ENCODE measurements at places on chromosomes 2 and 18.

- DNase-seq, result no peak
Observed at GRCh38 chr2:219120082-219120481, 40.5 kb downstream of the NHEJ1 start.

- peak; percentile 67 for DNase-seq
Observed at GRCh38 chr2:158457092-158457825, 507 bp downstream of the PKP4 start.

DNA sequence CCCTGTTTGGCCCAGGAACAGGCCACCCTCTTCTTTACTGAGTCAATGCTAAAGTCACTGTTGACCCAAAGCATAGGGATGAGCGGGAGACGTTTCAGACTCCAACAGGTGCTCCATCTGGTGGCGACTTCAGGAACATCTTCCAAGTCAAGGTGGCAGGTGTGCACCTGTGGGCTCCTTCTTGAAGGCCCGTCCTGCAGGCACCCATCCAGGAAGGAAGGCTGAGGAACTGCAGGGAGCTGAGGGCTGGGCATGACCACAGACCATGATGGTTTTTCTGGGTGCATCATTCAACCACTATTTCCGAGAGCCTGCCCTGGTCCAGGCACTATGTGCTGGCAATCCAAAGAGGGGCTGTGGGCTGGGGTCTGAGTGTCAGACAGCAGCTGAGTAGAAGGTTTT is 142.8 kb downstream of the NDUFA10 start:
- peak; percentile 84 for DNase-seq

DNA sequence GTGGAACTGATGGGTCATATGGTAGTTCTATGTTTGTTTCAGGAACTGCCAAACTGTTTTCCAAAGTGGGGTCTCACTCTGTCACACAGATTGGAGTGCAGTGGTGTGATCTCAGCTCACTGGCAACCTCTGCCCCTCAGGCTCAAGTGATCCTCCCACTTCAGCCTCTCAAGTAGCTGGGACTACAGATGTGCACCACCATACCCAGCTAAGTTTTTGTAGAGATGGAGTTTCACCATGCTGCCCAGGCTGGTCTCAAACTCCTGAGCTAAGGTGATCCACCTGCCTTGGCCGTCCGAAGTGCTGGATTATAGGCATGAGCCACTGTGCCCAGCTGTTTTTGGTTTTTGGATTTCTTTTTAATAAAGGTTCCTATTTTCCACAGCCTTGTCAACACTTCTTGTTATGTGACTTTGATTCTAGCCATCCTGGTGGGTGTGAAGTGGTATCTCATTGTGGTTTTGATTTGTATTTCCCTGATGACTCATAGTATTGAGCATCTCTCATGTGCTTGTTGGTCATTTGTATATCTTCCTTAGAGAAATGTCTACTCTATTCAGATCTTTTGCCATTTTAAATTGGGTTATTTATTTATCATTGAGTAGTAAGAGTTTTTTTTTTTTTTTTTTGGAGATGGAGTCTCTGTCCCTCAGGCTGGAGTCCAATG is 22.8 kb downstream of the NPC1 start:
- no peak for DNase-seq

- no peak for DNase-seq
Observed at GRCh38 chr18:44051026-44051425, 629.7 kb upstream of the SETBP1 start.

- DNase-seq, result peak; percentile 32
Observed at GRCh38 chr2:100524331-100524730, 38.5 kb upstream of the PDCL3 start.

GRCh38 chr2:183185534-183185933 is 61.3 kb downstream of the NUP35 start:
- no peak for DNase-seq

DNA sequence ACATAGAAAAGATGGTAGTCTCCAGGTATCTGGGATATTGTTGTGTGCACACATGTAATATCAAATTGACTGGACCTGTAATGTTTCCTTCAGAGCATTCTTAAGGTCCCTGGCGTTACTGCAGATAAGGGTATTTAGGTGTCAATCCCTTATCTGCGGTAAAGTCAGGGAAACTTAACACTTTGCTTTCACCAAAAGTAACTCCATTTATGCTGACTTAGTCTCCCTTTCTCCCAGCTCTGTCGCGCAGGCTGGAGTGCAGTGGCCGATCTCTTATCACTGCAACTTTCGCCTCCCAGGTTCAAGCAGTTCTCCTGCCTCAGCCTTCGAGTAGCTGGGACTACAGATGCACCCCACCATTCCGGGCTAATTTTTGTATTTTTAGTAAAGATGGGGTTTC is 1.8 kb downstream of the CNNM3 start:
- no peak for DNase-seq

DNA sequence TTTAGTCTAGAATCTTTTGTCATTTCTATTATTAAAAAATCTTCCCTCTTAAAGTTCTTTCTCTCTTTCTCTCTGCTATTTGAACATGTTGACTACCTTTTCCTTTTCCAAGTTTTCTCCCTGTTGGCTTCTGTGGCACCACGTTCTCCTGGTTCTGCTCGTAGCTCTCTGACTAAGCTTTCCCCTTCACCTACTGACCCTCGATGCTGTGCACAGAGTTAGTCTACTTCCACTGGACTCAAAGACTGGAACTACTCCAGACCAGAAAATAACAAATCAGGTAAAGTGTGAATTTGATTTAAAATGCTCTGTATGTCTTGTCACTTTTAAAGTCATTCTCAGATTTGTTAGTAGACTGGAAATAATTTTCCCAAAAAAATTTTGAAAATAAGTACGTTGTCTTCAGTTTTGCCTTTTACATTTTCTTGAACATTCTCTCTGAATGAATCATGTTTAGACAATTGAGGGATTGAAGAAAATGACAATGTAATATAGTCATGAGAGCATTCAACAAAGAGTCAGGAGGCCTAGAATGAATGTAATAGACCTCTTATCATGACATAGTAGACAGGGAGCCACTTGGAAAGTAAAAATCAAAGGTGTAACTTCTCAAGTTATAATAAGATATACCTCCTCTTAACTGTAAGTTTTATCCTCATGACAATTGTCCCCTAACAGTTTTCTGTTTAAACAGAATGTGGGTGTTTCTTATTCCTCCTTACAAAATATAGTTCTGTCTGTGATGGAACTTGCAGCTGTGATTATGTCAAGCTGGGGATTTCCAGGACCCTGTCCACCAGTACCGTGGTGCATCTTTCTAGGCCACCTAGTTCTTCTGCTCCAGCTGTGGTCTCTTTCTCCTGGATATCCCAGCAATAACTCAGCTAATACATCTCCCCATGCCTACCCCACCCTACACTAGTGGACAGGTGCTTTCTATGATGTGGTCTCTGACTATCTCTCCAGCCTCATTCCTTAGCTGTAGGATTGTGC is 25.5 kb downstream of the ITPRID2 start:
- DNase-seq, result peak; percentile 50

- DNase-seq, result no peak
Observed at GRCh38 chr18:13452388-13452811, 233.8 kb downstream of the LDLRAD4 start.

GRCh38 chr2:30823452-30823851 is 16.2 kb upstream of the CAPN13 start:
- DNase-seq, result no peak

- no peak for DNase-seq
Observed at GRCh38 chr18:52903857-52904256, 563.9 kb downstream of the DCC start.

- no peak for DNase-seq
Observed at GRCh38 chr2:159808032-159808425, 10.0 kb upstream of the CD302 start.

GRCh38 chr2:120510751-120511395 is 164.9 kb downstream of the INHBB start:
- DNase-seq, result no peak

GRCh38 chr2:208830203-208830602 is 423.6 kb downstream of the PTH2R start:
- DNase-seq, result no peak

DNA sequence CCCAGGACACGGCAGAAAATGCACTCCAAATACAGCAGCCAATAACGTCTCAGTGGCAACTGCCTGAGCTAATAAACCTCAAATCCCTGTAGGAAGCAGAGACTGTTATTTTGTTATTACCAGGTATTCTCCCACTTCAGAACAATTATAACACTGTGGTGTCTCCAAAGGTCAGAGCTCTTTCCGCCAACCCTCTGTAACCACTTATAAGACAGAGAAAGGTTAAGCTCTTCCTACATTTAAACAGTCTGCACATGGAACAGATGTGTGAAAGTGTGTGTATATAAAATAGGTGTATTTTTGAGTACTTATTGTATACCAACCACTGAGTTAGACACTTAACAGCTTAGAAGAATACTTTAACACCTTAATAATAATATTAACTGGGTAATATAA is 64.1 kb downstream of the FBXO15 start:
- DNase-seq, result no peak

- no peak for DNase-seq
Observed at GRCh38 chr2:88027697-88028389, 11.5 kb upstream of the RNU2-63P start.

GRCh38 chr2:189500456-189501160 is 59.3 kb downstream of the WDR75 start:
- DNase-seq, result no peak

GRCh38 chr2:24577481-24577880 is 86.4 kb downstream of the NCOA1 start:
- peak; percentile 8 for DNase-seq

DNA sequence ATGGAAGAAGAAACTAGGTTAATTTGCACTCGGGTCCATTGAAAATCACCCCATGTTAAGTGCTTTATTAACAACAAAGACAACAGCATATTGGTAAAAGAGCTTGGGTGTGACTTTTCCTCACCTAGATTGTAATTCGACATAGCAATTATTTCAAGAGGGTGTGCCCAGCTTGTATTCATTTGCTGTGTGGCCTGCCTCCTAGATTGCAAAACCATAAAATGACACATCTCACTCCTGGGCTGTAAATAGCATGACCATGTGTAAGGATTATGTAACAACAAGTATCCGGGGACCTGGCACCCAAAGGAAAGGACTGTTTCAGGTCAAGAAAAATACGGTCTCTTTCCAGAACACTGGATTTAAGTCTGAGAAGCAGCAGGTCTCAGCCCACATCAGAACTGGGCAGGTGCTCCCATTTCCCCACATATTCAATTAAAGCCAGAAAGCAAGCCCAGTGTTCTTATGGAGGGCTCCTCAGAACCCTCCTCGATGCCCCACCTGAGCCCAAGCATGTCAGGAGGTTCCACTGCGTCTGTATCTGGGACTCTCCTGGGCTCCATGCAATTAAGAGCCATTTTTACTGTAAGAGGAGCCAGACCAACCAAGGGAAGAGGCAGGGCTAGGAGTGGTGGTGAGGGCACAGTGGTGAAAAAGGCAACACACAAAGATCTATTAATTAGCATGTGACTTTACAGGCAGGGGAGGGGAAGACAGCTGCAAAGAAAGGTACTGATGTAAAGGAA is 39.2 kb downstream of the MREG start:
- no peak for DNase-seq

DNA sequence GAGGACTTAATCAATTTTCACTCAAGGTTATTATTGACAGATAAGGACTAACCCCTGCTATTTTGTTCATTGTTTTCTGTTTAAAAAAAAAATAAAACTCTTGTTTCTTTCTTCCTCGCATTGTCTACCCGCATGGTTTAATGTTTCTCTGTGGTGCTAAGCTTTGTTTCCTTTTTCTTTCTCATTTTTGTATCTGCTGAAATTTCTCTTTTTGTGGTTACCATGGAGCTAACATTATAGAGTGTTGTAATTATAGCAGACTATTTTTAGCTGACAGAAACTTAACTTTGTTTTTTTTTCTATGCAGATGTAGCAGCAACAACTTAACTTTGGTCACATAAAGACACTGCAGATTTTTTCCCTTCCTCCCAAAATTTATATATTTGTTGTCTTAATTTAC is 43.1 kb upstream of the CHN1 start:
- no peak for DNase-seq

GRCh38 chr2:28137221-28137620 is 246.7 kb downstream of the BABAM2 start:
- DNase-seq, result no peak

DNA sequence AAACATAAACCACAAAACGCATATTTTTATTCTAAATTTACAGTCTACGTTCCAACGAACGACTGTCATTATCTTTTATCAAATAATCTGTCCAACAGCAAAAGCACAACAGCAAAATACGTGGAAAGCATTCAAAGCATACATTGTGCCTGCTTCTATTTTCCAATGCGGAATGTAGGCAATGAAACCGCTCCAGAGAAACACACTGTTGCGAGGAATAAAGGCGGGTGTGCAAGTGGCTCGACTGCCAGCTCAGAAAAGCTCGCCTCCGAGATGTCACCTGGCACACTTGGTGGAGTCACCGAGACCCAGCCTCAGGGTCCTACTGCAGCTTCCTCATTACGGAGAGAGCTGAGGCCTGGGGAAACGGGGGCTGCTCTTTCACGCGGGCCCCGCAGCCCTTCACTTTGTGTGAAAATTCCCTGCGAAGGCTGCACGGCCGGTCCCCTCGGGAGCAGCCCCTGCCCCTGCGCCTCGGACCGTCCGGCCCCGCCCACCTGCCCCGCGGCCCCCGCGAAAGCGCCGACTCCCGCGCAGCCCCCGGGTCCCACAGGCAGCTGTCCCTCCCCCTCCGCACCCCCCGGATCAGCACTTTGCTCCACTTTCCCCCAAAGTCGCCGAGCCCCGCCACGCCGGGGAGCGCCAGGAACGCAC is 752 bp downstream of the MGAT4A start:
- peak; percentile 52 for DNase-seq

DNA sequence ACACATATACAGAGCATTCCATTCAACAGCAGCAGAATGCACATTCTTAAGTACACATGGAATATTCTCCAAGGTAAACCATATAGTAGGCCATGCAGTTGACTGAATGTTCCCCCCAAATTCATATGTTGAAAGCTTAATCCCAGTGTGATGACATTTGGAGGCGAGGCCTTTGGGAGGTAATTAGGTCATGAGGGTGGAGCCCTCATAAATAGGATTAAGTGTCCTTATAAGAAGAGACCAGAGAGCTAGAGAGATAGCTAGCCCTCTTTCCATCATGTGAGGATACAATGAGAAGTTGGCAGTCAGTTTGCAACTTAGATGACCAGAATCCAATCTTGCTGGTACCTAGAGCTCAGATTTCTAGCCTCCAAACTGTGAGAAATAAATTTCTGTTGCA is 27.6 kb downstream of the TMEM185B start:
- DNase-seq, result no peak

DNA sequence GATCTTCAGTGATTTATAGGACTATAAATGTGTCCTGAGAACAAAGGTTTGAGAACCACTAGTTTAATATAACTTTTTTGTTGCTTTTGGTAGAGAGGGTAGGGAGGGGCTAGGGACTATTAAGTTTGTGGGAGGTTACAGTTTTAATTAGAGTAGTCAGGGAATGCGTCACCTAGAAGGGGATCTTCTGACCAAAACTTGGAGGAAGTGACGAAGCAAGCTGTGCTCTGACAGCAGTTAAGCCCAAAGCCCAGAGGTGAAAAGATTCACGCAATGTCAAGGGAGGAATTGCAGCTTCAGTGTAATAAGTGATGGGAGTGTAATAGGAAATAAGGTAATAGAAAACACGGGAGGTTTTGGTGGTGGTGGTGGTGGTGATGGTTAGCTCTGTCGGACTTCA is 8.1 kb downstream of the TDRD15 start:
- DNase-seq, result no peak
